ENCODE measurements at places on chromosomes 6 and 20.

GRCh38 chr20:13996265-13996664 is 949 bp downstream of the MACROD2 start:
- no peak for DNase-seq

- no peak for DNase-seq
Observed at GRCh38 chr6:154247119-154247861, 109.3 kb downstream of the IPCEF1 start.

- DNase-seq = no peak
Observed at GRCh38 chr20:49539481-49540231, 28.3 kb downstream of the PTGIS start.

DNA sequence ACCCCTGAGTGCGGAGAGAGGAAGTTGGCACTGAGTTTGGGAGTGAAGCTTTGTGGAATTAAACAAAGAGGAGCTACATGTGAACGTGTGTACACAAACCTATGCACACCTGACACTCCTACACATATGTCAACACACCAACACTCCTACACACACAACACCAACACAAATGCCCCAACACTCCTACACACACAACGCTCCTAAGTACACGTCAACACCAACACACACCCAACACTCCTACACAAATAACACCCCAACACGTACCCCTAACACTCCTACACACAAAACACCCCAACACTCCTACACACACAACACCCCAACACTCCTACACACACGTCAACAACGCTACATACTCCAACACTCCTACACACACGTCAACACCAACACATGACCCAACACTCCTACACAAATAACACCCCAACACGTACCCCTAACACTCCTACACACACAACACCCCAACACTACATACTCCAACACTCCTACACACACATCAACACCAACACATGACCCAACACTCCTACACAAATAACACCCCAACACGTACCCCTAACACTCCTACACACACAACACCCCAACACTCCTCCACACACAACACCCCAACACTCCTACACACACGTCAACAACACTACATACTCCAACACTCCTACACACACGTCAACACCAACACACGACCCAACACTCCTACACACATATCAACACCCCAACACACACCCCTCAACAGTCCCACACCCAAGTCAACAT is 40.1 kb upstream of the ZBP1 start:
- DNase-seq = no peak

DNA sequence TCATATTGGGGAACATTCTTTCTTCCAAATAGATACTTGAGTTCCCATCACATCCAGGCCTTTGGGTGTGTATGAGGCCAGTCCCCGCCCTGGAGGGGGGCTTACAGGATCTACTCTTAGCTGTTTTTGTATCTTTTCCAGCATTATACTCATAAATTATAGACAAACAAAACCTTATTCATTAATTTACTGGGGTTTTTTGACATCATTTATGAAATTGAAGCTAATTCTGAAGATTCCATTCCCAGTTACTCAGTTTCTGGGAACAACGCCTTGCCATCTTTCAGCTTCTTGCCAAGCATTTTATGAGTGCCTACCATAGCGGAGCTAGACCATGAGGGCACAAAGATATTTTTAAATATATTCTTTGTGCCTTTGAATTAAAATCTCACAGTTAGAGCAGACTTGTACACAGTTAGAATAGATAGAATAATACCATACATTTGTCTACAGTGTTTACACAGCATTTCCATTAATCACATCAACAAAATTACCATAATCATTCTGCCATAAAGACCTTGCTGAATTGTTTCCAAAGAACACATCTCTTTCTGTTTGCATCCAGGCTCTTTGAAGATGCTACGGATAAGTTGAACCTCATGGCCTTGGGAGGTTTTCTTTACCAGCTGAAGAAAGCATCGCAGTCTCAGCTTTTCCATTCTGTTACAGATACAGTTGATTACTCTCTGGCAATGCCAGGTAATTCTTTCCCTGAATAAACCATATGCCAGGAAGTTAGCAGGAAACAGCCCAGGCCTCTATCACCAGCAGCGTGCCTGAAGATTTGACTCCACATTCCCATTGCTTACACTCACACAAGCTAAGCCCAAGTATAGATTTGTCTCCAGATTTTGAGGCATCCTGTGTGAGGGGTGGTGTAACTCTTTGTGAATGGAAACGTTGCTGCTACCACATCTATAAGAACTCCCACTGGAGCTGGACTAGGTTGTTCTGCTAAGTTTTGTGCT is 75.4 kb upstream of the PBOV1 start:
- no peak for DNase-seq

- DNase-seq = no peak
Observed at GRCh38 chr20:23139524-23139923, 53.4 kb upstream of the CD93 start.

DNA sequence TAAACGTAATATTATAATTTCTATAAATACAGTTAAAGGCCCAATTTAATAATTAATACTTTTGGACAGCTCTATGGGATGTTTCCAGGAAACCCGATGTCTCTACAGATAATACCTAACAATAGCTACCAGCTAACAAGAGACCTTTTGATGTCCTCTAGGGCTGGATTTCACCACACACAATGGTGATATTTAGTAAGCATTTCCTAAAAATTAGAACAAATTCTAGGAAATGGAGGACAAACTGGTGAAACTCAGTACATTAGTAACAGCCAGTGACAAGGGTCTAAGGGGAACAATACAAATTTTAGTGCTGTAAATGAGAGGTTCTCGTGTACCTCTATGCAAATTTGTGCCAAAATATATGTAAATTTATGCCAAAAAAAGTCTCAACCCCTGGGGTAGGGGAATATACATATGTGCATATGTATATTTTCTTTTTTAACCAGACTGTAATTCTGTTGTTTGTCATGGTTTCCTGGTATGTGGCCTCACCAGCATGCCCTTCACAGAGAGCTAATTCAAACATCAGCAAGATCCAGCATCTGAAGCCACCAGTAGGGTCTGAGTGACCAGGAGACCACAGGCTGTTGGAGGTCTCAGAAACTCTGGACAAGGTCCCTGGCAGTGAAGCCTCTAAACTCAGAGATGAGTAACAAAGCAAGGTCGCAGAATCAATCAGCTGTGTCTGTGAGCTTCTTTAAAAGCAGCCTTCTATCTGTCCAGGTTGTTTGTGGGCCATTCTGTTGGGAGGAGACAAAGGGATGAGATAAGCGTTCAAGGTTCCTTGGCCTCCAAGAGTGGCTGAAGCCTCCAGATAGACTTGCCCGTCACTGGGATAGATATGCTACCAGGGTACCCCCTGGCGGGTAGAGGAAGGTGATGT is 235.1 kb upstream of the RREB1 start:
- peak; percentile 30 for DNase-seq

- DNase-seq = no peak
Observed at GRCh38 chr6:49979584-49979983, 10.2 kb upstream of the DEFB113 start.

DNA sequence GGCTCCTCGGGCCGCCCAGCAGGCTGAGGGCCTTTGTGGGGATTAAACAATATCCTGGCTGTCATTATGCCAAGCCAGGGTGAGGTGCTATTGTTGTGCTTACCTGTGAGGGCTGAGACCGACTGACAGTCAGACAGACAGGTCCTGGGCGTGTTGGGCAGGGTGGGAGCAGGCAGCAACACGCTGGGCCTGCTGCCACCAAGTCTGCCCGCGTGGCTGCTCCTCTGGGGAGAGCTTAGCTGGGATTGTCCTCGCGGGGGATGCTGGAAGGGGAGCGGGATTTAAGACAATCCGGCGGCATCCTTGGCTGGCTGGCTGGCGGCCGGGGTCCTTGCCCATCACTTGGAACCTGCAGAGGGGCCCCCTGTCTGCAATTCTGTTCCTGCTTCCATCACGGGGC is 20.0 kb downstream of the ITPR3 start:
- DNase-seq = no peak

- no peak for DNase-seq
Observed at GRCh38 chr20:15278041-15278440, 940.6 kb upstream of the FLRT3 start.

DNA sequence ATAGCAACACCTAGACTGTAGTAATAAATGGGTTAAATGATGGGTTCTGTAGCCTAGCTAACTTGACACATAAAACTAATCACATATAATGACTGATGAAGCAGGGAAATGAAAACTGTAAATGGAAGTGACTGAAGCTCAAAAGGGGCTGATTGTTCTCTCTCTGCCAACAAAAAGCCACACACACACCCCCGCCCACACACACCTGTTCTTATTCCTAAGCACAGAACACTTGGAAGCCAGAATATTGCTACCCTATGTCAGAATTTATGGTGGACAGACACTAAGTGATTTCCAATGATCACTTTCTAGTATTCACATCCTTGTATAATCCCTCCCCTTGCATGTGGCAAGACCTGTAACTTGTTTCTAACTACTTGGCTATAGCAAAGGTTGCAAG is 603.5 kb downstream of the UTRN start:
- DNase-seq = no peak

- no peak for DNase-seq
Observed at GRCh38 chr6:10740061-10740460, 7.5 kb upstream of the TMEM14B start.

- DNase-seq = no peak
Observed at GRCh38 chr20:62236200-62236599, 2.1 kb upstream of the OSBPL2 start.

DNA sequence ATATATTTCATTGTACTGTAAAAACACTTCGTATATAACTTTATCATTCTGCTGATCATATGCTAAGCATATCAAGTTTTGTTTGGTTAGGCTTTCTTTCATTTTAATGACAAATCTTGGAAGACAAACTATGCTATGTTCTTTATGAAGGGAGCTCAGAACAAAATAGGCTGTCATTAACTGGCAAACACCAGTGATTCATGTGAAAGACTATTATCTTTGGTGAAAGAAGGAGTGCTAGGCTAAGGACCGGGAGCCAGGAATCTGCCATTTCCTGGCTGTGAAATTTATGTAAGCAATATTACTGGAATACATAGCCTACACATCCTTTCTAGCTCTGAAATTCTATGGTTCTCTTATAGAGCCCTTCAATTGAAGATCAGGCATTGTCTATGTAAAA is 136.2 kb upstream of the CCN2 start:
- no peak for DNase-seq

GRCh38 chr6:43772681-43773049 is 2.7 kb downstream of the VEGFA start:
- DNase-seq = peak; percentile 62

- DNase-seq = no peak
Observed at GRCh38 chr20:1033751-1034414, 31.8 kb upstream of the RSPO4 start.

DNA sequence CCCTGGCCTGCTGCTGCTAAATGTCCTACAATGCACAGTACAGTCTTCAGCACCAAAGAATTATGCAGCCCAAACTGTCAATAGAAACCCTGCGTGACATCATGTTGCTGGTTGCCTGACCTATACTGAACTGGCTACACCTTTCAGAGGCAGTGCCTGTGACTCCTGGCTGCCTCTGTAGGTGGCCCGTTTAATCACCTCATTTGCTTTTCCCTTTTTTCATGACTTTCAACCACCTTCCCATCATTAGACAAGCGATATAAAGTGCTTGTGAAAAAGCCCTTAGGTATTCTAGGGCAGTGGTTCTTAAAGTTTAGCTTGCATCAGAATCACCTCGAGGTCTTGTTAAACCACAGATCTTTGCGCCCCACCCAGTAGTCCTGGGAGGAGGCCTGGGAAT is 33.0 kb upstream of the RIPOR2 start:
- no peak for DNase-seq

DNA sequence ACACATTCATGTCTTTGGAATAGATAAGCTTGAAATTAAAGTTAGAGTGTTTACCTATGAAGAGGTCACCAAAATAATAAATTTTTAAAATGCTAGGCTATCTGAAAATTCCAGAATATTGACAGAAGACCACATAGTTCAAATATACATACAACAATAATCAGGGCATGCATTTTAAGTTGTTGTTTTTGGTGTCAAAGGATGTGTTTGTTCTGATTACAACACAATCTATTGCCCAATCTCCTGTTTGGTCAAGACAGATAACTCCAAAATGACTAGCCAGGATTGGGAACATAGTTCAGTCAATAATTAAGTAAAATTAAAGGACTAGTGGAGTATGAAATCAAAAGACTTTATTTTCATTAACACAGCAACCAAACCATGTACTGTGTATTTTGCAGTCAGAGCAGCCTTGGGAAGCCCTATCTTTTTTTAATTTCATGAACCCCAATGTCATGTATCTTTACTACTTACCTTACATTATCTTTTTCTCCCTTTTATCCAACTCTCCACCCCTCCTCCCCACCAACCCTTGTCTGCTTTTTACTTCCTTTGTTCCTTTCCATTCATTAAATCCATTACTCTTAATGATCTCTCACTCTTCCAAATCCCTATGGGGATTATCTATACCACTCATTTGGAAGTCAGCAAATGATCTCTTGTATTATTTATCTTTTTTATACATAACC is 111.2 kb downstream of the CDK19 start:
- no peak for DNase-seq

GRCh38 chr6:161459008-161459615 is 185.3 kb upstream of the AGPAT4 start:
- no peak for DNase-seq

- no peak for DNase-seq
Observed at GRCh38 chr6:35489995-35490791, 6.7 kb downstream of the TEAD3 start.

- peak; percentile 72 for DNase-seq
Observed at GRCh38 chr6:156776470-156776839, 723 bp upstream of the ARID1B start.
